NK-92 treated with Interleukin-12 subunit alpha and Interleukin-12 subunit beta, amount 100 ng/mL, for 24 hours (cell line): ENCODE measurements at places on chromosomes 1 and 21.

GRCh38 chr1:236394879-236395229 lies 768 bp downstream of the EDARADD start:
- no peak for DNase-seq

DNA sequence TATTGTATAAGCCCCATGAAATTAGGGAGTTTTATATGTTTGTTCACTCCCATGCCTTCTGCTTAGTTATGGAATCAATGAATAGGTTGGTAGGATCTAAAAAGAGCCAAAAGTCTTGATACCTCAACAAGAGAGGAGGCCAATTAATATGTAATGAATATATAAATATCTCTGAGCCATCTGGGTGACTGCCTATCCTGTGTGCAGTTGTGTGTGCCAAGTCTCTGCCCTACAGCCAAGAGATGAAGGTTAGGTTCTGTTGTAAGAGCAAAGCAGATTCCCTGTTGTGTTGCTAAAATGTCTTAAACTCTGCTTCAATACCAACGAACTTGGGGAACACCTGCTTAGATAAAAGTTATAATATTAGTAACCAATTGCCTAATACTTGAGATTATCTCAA lies 61.8 kb upstream of the GORAB start:
- no peak for DNase-seq

DNA sequence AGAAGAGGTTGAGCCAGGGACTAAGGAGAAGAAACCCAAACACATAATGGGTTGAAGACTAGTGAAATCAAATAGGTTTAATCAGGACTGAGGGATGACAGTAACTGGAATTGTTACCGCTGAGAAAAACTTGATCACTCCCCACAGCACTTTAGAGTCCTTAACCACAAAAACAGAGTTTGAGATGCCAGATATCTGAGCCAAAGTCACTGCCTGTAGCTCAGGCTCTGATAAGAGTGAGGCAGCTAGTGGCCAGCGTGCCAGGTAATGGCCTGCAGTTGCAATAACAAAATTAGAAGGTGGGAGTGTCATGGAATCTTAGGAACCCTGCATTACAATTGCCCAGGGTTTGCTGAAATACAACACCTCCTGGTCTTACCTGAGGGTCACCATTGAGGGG lies 48.0 kb downstream of the PRKAB2 start:
- no peak for DNase-seq

DNA sequence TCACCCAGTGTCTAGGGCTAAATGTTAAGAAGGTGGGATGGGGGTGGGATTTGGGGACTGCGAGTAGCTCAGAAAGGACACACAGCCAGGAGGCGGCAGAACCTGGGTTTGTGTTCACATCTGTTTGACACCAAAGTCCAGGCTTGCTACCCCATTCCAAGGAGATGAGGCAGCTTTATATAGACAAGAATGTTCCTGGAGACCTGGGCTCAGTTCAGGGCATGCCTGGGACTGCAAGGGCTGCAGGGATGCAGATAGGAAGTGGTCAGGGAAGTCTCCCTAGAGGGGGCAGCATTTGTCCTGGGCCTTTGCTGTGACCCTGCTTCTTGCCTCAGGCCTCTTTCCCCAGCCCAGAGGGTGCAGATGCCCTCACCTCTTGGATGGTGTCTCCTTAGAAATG lies 16.3 kb downstream of the PADI3 start:
- no peak for DNase-seq

GRCh38 chr21:33232291-33233034 lies 2.7 kb downstream of the IFNAR2 start:
- DNase-seq, result no peak

GRCh38 chr1:245378745-245379144 lies 224.0 kb downstream of the KIF26B start:
- no peak for DNase-seq

- DNase-seq, result no peak
These were observed 22.1 kb downstream of the ARHGEF10L start for GRCh38 chr1:17561561-17561985.

DNA sequence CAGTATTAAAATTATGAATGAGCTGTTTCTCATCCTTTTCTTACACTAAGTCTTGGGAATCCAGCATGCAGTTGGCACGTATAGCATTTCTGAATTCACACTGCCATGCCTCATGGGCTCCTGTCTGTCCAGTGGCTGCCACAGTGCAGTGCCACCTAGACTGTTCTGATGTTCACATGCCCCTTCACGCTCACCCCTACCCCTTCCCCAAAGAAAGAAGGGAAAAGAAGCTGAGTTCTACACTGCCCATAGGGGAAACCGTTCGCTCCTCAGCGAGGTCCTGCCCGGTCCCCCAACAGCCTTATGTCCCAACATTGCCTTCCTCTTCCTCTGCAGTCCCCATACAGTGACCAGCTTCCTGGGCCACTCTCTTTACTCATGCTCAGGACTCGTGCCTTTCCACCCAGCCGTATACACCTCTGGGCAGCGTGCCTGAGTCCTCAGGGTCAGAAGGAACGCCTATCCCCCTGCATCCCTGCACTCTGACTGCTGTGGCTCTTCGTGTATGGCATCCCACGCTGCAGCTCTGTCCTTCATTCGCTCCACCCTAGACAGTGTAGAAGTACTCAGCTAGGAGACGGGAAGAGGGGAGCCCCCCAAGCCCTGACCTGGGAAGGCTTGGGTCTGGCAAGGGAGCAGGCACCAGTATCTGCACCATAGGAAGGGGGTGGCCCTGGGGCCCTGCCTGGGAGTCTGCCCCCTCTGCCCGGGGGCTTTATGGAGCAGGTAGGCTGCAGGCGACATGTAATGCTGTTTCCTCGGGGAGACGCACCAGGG lies 24.1 kb upstream of the ARF1 start:
- no peak for DNase-seq

DNA sequence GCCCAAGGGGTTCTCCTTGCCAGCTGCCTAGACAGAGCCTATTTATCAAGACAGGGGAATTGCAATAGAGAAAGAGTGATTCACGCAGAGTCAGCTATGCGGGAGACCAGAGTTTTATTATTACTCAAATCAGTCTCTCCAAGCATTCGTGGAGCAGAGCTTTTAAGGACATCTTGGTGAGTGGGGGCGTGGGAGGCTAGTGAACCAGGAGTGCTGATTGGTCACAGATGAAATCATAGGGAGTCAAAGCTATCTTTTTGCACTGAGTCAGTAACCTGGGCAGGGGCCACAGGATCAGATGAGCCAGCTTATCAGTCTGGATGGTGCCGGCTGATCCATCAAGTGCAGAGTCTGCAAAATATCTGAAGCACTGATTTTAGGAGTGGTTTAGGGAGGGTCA lies 64.8 kb upstream of the MRPS6 start:
- no peak for DNase-seq

- DNase-seq, result no peak
These were observed 6.5 kb upstream of the ALX3 start for GRCh38 chr1:110076789-110077500.

DNA sequence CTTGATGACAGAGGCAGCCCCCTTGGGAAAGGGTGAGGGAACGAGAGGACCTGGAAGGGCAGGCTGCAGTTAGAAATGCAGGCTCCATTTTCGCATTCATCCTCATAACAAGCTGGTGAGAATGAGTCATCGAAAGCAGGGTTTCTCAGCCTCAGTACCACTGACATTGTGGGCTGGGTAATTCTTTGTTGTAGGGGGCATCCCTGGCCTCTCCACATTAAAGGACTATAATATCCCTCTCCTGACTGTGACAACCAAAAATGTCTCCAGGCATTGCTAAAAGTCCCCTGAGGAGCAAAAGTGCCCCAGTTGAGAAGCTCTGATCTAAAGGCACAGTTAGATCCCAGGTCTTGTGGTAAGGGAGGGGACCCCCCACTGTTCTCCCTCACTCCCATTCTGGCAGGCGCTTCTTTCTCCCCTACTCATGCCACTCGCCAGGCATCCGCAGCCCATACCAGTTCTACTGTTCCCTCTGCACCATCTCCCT lies 20.4 kb downstream of the KCNN3 start:
- no peak for DNase-seq

DNA sequence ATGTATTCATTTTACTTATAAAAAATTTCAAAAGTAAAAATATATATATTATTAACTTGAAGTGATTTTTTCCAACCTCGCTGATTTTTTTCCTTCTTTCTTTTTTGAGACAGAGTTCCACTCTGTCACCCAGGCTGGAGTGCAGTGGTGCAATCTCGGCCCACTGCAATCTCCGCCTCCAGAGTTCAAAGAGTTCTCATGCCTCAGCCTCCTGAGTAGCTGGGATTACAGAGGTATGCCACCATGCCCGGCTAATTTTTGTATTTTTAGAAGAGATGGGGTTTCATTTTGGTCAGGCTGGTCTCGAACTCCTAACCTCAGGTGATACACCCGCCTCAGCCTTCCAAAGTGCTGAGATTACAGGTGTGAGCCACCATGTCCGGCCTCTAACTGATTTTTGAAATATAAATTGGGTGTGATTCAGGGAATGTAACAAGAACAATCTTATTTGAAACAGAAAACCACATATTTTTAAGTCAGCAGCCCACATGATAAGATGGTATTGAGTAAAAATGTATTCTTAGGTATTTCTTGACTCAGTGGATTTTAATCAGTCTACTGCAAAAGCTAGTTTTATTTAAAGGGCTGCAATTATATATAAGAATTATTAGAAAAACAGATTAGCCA lies 30.0 kb downstream of the ZBTB8B start:
- DNase-seq, result no peak

DNA sequence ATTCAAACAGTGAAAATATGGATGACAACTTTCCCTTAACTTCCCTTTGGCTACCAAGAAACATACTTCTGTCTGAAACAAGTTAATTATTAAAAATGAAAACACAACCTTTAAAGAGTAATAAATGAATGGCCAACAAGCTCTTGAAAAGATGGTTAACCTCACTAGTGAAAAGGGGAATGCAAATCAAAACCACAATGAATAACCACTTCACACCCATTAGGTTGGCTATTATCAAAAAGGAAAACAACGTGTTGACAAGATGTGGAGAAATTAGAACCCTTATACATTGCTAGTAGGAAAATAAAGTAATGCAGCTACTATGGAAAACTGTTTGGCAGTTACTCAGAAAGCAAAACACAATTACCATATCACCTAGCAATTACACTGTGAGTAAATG lies 14.1 kb downstream of the COP1 start:
- DNase-seq, result no peak

DNA sequence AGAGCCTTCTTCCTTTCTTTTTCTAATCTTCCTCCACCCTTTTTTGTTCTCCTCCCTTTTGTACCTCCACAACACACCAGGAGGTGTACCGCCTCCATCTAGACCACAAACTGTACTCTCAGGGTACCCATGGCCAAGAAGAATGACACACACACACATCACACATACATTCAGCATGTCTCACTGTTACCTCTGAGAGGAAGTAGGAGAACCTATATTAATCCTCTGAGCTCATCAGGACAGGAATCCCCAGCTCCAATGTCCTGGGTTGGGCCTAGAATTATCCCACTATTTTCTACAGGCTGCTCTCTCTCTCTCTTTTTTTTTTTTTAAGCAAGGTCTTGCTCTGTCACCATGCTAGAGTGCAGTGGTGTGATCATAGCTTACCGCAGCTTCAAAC lies 36.7 kb downstream of the ATP2B4 start:
- no peak for DNase-seq

DNA sequence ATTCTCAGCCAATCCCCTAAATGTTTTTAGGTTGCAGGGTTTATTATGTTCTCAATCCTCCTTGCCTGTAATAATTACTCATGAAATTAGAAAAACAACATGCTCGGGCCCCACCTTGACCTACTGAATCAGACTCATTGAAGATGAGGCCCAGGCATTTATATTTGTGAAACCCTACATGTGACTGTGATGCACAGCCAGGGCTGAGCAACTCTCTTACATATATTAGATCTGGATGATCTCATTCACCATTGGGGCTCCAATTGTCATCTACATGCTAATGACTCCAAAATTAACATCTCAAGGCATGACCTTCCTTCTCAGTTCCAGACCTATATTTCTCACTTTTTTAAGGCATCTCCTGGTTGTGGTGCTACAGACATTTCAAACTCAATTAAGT lies 103.3 kb downstream of the WDR3 start:
- no peak for DNase-seq

DNA sequence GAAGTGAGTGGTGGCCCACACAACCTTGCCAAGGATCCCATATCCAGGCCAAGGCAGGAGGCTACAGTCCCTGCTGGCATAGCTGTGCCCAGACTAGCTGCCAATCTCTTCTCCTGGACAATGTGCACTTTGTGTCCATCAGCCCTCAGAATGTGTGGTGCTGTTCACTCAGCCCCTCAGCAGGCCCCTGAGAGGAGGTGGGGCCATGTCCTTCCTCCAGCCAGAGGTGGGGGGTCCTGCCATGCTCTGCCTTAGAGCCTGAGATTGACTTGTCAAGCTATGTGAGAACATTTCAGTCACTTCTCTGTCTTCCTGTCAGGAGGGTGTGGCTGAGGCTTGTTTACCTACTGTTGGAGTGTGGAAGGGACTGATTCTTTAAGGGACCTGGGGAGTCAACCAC lies 1.4 kb downstream of the NCF2 start:
- no peak for DNase-seq

GRCh38 chr1:85478366-85478765 lies 13.4 kb upstream of the DDAH1 start:
- DNase-seq, result no peak

DNA sequence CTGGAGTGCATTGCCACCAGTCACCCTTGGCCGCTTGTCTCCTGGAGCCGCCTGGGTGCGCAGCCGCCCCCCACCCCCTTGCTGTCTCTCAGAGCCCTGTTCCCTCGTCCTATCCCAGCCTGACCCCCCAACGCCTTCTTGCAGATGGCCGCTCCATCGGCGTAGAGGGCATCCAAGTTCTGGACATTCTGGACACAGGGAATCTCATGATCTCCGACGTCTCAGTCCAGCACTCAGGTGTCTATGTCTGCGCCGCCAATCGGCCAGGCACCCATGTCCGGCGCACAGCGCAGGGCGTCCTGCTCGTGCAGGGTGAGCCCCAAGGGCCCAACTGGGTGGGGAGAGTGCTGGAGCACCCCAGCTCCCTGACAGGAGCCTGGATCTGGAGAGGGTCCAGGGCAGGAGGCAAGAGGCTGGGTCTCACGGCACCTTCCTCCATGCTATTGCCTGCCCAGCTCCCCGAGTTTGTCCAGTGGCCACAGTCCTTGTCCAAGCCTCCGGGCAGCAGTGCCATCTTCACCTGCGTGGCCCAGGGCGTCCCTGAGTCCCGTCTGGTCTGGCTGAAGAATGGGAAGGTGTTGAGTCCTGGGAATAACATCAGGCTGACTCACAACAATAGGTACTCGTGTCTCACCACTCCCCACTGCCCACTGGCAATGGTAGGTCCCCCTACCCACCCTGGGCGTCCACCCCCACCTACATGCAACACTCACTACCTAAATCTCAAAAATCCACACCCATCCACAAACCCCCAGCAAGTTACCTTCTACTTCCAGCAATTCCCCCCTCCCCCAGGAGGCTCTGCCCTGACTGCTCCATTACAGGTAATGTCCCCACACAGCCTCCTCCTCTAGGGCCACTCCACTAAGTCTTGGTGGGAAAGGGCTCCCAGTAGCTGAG lies 24.6 kb downstream of the SLC27A3 start:
- no peak for DNase-seq

DNA sequence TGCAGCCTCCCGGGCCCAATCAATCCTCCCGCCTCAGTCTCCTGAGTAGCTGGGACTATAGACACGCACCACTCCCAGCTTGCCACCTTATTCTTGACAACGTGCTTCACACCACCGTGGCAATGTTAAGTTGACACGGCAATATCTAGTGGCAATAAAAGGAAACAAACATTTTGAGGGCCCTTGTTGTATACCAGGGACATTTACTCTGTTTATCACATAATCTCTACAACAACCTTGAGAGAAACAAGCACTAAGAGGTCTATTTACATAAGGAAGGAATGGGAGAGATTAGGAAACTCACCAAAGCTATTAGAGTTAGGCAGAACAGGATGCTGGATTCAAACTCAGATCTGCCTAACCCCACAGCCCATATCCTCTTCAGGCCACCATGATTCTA lies 3.1 kb downstream of the KLHDC8A start:
- DNase-seq, result no peak
